Stimulated activated CD4-positive, alpha-beta T cell treated with anti-CD3 and anti-CD28 coated beads, Interleukin-1b, Interleukin-23, amount 100 ng/mL, for 4 hours (primary cell): ENCODE measurements at places on chromosomes 16 and 17.

DNA sequence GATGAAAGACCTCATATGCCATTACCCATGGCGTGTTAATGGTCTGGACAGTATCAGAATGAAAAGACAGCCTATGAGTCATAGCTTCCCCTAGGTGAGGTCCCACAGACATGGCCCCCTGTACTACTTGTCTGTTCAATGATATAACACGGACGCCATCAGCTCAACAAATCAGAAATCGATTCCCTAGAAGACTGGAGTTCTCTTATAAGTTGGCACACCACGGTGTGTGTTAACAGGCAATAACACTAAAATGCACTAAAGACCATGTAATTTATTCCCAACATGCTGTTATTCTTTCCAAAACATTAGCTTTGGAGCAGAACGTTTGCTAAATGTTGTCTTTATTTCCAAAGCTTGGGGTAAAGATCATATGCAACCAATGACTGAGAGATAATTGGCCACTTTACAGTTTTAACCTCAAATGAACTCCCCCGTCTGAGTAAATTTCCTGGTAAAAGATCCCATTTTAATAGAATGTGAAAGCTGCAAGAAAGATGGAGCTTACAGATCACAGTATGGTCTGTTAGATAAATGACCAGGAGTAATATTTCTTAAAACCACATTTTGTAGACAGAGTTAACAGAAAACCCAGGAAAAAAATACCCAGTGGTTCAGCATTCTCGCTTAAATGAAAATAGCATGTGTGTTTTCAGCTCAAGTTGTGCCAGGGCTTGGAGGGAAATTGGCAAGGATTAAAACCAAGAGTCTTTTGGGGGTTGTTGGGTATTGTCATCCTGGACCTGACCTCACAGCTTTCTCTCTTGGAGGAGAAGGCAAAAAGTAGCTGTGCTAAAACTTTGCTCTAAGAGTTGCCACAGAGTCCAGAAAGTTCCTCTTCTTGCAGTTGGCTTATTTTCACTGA is 65.9 kb downstream of the PCTP start:
- DNase-seq = no peak

DNA sequence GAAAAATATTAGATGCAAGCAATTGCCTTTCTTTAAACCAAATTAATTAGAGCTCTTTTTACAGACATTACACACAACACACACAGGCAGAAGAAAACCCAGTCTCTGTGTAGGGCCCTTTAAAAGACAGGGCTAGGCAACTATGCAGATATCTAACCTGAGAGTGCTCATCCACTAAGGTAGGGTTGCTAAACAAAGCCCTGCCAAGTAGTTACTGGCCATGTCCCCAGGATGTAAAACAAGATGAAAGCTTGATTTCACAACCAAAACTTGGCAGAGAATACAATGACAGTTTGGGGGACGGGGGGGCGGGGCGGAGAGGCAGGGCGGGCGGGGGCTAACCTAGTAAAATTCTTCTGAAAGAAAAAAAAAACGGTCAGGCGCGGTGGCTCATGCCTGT is 669.0 kb upstream of the CA10 start:
- no peak for DNase-seq

DNA sequence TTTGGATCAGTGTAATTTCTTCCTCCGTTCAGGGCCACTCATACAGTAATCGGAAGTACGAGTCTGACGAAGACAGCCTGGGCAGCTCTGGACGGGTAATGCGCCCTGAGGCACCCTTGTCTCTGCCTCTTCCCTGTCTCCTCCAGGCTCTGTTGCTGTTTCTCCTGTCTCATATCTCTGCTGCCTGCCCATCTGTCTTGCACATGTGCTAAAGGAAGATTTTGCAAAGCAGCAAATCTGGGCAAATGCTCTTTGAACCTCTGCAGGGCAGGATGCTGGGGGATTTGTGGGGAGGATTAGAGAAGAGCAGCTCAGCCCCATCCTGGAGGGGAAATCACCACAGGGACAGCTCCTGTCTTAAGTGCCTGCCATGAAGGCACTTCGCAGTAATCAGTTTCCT is 32.4 kb upstream of the POLR3E start:
- DNase-seq = no peak

- DNase-seq = no peak
These were observed 996 bp downstream of the MLKL start for GRCh38 chr16:74699666-74700065.
